ENCODE measurements at places on chromosomes 6 and 20.

GRCh38 chr6:135858931-135859330 lies 7.4 kb downstream of the PDE7B start:
- DNase-seq: no peak

- DNase-seq: no peak
Measured at GRCh38 chr6:14380086-14380820, 262.7 kb downstream of the CD83 start.

DNA sequence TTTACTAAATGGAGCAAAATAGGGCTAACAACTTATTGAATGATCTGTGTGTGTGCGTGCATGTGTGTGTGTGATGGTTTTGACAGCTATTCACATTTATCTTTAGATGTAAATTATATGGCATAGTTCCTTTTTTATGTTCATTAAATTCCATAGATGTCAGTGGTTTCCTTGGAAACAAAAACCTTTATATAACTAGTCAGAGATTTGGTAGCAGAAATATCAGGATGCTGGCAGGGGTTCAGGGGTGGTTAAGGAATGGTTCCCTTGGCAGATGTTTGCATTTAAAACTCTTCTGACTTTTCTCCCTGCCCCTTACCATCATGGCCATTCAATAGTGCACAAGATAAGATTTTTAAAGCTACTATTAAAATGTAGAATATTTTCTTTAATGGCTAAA lies 256.6 kb downstream of the PLCB1 start:
- DNase-seq: no peak

GRCh38 chr6:168671863-168672546 lies 231.0 kb downstream of the SMOC2 start:
- no peak for DNase-seq

DNA sequence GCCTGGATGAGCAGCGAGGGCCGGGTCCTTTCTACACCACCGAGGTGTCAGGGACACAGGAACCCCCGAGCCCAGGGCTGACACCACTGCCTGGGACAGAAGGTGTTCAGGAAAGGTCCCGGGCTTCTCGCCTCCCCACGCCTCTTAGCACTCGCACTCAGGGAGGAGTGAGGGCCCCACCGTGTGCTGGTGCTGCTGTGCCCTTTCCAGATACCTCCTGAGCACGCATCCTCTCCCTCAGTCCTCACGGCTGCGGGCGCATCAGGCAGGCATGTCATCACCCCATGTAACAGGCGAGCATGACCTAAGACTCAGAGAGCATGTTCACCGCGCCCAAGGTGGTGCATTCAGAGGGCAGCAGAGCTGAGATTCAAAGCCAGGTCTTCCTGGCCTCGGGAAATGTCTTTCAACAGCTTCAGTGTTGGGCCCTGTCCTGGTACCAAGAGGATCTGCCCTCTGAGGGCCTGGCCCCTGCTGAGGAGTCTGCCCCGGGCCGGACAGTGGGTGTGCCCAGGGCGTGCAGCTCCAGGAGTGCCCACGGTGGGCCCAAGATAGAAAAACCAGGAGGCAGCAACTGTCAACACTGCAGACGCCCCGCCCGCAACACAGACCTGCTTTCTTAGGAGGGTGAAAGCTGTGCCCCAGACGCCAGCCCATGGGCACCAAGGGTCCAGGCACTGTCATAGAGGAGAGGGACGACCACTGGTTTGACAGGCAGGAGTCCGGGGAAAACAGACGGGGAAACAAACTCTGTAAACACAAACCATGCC lies 29.2 kb downstream of the TGM2 start:
- no peak for DNase-seq

DNA sequence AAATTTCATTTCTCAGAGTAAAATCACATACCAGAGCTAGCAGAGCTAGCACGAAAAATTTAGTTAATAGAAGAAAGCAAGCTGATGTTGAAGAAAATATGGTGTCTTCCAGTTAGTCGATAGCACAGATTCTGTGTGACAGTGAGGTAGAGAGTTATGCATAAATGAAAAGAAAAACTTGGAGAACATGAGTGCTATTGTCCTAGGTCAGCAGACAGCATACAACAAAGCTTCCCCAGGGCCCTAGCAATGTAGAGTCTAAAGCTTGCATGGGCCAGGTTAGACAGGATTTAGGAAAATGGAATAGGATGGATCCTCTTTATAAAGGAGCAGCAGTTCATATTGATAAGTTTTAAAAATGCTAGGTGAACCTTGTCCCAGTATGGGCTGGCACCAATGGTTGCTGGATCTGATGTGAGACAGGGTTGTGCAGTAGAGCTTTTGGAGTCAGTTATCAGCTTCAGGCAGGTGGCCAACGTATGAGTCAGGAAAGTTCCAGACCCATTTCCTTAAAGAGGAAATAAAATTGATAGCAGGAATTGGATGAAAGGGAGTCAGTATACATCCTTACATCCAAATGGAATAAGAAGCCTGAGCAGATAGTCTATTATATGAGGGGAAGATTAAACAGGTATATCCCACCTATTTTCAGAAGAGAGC lies 277.2 kb downstream of the FRK start:
- no peak for DNase-seq

- no peak for DNase-seq
Measured at GRCh38 chr6:40903456-40903855, 135.6 kb downstream of the UNC5CL start.

DNA sequence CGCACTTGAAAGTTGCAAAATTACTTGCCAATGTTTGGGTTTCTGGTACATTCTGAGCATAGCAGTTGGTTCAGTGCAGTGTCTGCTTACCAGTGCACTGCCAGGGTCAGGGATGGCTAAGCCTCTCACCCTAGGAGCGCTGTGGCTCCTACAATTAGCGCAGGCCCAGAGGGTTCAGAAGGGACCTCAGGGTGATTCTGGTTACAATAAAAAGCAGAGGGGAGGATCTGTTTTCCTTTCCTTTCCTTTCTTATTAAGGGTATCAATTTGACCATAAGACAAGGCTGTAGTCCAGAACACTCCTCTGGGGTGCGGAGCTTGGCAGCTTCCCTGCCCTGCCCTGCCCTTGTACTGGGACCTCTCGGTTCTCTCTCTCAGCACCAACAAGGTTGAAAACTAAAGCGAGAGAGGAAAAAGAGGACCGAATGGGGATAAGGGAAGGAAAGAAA lies 2.6 kb downstream of the MAFB start:
- no peak for DNase-seq

DNA sequence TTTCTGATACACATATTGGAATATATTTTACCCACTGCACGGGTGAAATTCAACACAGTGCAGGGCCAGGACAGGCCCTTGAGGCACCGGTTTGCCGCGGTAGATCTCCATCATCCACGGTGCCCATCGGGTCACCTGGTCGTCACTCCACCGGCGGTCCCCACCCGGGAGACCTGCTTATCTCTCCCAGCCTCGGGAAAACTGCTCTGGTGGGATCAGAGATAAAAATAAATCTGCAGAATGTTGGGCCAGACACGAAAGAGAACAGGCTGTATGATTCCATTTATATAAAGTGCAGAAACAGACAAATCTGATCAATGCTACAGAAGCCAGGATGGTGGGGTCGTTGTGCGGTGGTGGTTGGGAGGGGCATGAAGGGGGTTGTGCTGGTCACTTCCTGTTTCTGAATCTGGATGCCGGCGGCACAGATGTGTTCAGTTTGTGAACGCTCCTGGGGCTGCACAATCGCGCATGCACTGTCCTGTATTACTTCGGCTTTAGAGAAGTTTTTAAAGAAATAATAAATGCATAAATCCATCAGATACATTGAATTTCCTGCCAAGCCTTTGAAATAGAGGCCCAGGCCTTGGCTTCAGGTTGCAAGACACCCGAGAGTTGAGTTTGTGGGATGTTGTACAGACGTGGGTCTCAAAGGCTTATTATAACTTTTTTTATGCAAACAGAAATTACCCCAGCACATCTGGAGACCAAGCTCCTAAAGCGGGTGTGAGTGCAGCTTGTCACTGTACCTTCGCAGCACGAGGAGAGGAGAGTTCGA lies 54.3 kb downstream of the ANKRD60 start:
- no peak for DNase-seq

Measured in CD4-positive, alpha-beta T cell treated with Interleukin-10 for 1 hour (primary cell).